ENCODE measurements at places on chromosomes 12 and 14.

- no peak for DNase-seq
Observed at GRCh38 chr12:125434936-125435443, 369.8 kb downstream of the AACS start.

- no peak for DNase-seq
Observed at GRCh38 chr14:38254571-38255407, 1.1 kb downstream of the CLEC14A start.

DNA sequence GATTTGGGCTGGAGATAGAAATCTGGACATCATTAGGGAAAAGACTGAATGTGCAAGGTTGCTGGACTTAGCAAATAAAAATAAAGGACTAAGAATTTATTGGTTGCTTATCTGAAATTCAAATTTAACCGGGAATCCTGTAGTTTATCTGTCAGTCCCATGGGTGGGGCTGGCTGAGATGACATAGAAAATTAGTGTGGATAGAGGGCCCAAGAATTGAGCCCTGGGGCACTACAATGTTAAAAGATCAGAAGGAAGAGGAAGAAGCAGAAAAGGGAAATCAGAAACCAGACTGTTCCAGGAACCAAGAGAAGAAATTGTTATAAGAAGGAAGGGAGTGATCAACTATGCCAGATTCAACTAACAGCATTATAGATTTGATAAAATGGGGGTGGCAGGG, 96.7 kb upstream of the CCDC196 start:
- DNase-seq: no peak

- no peak for DNase-seq
Observed at GRCh38 chr12:117168976-117169375, 21.3 kb downstream of the FBXO21 start.

DNA sequence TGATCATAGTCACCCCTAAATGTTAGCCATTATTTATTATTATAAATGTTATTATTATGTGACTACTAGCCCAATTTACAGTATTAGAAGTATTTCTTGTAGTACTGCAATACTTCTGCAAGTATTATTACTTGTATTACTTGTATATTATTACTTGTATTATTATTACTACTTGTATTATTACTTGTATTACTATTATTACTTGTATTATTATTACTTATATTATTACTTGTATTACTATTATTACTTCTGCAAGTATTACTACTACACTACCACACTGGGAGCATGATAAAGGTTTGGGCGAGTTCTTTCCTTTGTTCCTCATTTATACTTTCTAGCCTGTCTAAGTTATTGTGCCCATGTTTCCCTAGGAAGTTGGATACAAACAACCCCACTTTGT, 67.9 kb downstream of the NOS1 start:
- no peak for DNase-seq

DNA sequence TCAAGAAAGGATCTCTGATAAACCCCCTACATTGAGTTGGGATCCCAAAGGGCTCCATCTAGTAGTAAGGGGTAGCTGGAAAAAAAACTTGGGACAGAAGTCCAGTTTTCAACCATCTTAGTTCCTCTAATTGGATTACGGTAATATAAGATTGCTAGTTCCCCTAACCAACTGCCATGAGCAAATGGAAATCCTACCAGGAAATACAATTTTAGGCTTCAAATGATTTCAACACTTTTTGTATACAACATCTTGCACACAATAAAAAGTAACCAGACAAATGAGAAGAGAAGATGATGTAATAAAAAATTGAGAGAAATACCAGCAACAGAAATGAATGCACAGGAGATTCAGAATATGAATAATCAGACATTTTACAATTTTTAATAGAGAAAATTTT, 73.0 kb downstream of the TSHR start:
- DNase-seq: no peak

GRCh38 chr14:58808828-58809227, 171.1 kb downstream of the DACT1 start:
- no peak for DNase-seq

DNA sequence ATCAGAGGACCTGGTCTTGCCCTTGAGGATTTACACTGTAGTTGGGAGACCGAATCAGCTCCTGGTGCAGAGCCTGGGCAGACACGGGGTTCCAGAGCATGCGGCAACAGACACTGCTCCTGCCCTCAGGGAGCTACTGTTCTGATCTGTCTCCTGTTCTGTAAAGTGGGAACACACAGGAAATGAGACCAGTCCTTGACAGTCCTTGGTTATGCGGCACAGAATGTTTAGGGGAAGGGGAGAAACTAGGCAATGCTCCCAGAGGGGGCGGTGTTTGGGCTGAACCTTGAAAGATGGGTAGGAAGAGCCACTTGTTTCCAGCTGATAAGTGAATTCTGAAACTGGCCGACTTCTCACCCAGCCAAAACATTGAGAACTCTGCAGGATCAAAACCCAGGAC, 132.4 kb downstream of the ZFP36L1 start:
- no peak for DNase-seq

- DNase-seq: peak; percentile 23
Observed at GRCh38 chr14:61812347-61813095, 50.3 kb downstream of the SNAPC1 start.

Data from HuH-7 (cell line).